Right lobe of liver (tissue), 6 donors: ENCODE measurements at places on chromosomes 5 and 9. TPM values are rescaled to one million over a fixed set of nuclear protein-coding genes. Genes with fewer than 3 reads are reported as not detected.
A peak's percentile ranks its signal among the peaks of the same experiment; 100 is the strongest.

- no peak for DNase-seq
Observed at GRCh38 chr5:169527066-169527465, 56.5 kb upstream of the SPDL1 start.

DNA sequence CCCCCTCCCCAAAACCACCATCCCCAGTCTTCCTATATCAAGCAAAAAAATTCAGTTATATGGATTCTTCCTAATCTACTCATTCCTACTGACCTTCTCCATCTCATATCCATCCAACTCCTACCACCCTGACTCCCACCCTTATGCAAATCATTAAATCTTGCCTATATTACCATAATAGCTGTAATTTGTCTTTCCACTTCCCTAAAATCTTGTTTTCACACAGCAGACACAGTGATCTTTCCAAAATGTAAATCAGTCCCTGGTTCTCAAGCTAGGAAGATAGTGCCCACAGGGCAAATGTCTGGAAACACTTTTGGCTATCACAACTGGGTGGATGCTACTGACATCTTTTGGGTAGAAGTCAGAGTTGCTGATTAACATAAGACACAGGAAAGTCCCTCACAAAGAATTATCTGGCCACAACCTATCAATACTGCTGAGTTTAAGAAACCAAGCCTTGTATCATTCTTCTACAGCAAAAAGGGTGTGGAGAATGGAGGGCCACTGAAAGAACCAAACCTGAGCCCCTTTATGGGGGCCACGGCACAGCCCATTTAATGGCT is 1.4 kb downstream of the SRA1 start:
- DNase-seq: no peak

- DNase-seq: no peak
Observed at GRCh38 chr5:82931110-82931509, 146.1 kb downstream of the TMEM167A start.

GRCh38 chr5:122704247-122705036 is 70.4 kb upstream of the SNX2 start:
- no peak for DNase-seq

GRCh38 chr9:123081824-123082223 is 48.4 kb downstream of the GPR21 start:
- DNase-seq: no peak

Gene FAM151B
- total RNA-seq: 1.2 TPM

- no peak for DNase-seq
Observed at GRCh38 chr5:138789771-138790242, 36.6 kb downstream of the CTNNA1 start.

Gene MGAT1
- total RNA-seq: 136 TPM

DNA sequence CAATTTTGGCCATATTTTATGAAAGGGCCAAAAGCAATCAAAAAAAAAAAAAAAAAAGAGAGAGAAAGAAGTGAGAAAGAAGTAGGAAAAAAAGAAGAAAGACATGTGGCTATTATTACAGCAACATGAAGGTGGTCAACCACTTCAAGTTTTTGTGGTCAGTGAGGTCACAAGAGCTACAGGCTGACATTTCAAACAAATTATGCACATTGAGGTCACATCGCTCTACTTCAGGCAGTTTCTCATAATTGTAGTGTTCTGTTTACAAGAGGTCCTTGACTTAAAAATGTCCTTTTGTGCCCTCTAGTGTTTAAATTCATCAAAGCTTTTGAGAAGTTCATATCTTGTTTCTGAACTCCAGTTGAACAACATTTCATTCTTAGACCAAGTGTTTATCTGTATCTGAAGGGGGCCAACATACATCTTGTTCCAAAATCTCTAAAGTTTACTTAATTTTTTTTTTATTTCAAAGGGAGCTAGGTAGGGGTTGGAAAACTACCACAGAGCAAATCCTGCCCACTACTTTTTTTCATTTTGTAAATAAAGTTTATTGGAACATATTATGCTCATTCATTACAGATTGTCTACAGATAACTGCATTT is 513.1 kb downstream of the PDE4D start:
- no peak for DNase-seq

DNA sequence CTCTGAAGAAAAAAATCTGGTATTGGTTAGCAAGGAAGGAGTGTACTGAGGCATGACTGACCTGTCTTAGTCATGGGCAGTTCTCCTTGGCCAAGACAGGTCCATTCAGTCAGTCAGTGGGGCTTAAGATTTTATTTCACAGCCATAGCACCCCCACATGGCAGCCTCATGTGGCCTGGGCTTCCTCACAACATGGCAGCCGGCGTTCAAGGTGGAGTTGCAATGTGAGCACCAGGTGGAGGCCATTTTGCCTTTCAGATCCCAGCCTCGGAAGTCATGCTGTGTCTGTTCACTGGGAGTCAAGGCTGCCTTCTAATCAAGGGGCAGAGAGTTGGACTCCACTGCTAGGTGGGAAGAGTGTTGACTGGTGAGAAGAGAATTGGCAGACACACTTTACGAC is 10.3 kb upstream of the CARD19 start:
- DNase-seq: peak; percentile 7

GRCh38 chr5:109506556-109506955 is 96.8 kb upstream of the PJA2 start:
- DNase-seq: no peak

Gene SV2C
- total RNA-seq: not detected

Gene IER5L
- 2.7 TPM for total RNA-seq

DNA sequence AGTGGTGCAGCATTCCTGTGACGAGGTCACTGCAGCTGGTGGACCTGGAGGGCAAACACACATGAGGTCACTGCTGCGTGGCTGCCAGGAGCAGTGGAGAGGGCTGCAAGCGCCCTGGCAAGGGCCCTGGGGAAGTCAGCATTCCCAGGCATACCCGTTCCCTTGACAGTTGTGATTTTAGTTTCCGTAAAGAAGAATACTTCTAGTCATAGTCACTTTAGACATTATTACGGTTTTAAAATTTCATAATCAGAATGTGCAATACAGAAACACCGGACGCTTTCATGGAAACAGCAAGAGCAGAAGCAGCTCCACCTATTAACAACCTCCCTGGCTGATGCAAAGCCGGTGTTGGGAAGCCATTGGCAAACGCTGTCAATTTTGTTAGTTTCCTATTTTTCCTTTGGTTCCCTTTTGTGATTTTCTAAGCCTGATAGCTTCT is 129.8 kb downstream of the GADD45G start:
- peak; percentile 89 for DNase-seq

Gene INSL6
- not detected for total RNA-seq

Gene CDKN2B
- 2.8 TPM for total RNA-seq

Gene RAPGEF6
- 3.7 TPM for total RNA-seq

GRCh38 chr5:4366628-4367027 is 771.0 kb downstream of the IRX1 start:
- no peak for DNase-seq

Gene PCDHGA1
- 0.18 TPM for total RNA-seq

GRCh38 chr9:98708103-98708932 is 417 bp downstream of the GABBR2 start:
- DNase-seq: no peak

GRCh38 chr5:131210151-131210510 is 39.4 kb downstream of the LYRM7 start:
- no peak for DNase-seq

GRCh38 chr9:26650325-26650724 is 242.3 kb downstream of the CAAP1 start:
- no peak for DNase-seq

DNA sequence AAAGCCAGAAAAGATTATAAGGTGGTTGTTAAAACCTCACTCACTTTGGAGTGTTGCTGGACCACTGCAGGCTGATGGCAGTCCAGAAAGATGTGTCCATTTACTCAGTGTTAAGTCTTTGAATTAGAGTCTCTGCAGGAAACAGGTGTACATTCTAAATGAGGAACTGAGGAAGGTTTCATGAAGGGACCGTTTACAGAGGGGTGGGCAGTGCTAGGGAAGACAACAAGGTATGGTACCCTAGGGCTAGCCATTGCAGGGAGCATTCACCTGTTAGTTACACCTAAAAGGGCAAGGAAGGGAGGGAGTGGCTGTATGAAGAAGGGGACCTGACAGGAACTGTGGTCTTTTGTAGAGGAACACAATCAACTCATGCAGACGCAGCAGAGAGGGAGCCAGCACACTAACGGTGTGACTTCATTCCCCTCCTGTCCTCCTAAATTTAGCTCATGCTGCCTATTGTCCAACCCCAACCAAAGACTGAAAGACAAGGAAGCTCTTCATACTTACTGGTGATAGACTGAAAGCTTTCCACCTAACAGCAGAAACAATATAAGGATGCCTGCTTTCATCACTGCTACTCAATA is 32.2 kb upstream of the PAX5 start:
- DNase-seq: no peak

- no peak for DNase-seq
Observed at GRCh38 chr5:134590992-134591659, 41.5 kb downstream of the SAR1B start.

GRCh38 chr9:21995666-21996398 is 1.2 kb downstream of the CDKN2B-AS1 start:
- peak; percentile 65 for DNase-seq

- DNase-seq: no peak
Observed at GRCh38 chr9:87263291-87263690, 234.4 kb upstream of the DAPK1 start.

Gene ZNF474
- total RNA-seq: not detected

DNA sequence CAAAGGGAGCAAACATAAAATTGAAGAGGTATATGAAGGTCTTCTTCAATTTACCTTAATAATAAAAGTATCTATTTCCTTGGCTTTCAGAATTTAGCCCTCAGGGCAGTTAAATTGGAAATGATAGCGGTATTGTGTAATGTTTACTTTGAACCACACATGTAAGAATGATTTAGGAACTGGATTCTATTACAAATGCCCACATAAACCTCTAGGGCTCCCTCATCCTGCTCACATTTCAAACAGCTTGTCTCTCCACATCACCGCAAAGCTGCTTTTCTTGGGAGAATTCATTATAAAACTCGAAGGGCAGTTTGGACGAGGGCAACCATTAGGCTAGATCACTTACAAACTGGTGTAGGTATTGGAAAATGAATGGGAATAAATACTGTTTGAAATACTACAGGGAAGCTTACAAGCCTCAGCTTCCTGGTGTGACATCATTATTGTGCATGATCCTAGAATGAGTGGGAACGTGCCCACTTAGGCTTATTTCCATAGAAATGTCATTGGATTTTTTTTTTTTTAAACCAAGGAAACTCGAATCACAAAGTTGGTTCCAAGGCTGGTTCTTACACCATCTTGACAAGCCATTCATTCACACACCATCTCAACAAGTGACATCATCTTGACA is 47.3 kb downstream of the MTRR start:
- DNase-seq: no peak

Gene GPR150
- total RNA-seq: 0.11 TPM

DNA sequence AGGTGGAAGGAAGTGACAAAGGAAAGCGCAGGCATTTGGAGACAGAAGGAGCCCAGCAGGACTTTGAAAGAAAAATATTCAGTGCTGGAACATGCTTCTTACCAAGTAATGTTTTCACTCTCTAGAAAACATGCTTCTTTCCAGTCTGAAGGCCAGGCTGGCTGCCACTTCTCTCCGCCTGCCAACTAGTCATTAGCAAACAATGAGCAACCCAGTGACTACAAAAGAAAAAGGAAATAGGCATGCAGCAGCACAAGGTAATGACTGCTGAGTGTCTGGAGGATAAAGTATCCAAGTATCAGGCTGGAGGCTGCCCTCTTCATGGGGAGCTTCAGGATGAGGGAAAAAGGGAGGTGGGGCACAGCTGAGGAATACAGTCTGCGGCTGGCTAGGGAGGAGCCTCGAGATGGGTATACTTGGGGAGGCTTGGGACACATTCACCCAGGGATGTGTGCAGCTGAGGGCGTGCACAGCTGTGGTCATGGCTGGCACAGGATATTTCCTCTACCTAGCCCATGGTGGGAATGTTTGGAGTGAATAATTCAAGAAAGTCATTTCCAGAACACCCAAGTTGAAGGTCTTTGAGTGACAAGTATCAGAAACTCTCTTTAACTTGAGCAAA is 161.5 kb upstream of the KIF2A start:
- no peak for DNase-seq

- no peak for DNase-seq
Observed at GRCh38 chr9:93671020-93671338, 94.6 kb downstream of the PHF2 start.

DNA sequence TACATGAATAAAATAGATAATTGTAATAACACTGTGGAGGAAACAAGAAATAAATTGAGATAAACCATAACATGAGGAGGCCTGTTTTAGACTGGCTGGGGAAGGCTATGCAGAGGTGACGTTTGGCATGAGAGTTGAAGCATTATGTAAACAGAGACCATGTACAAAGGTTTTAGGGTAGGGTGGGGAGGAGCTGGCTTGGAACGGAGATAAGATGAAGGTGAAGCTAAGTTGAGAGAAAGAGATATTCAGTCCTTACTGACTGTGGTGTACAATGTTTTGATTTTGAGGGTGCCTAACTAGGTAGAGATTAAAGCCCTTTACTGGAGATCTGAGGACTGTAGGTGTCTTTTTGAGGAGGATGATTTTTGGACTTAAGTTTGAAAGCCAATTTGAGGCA is 17.8 kb downstream of the MAN2A1 start:
- no peak for DNase-seq

DNA sequence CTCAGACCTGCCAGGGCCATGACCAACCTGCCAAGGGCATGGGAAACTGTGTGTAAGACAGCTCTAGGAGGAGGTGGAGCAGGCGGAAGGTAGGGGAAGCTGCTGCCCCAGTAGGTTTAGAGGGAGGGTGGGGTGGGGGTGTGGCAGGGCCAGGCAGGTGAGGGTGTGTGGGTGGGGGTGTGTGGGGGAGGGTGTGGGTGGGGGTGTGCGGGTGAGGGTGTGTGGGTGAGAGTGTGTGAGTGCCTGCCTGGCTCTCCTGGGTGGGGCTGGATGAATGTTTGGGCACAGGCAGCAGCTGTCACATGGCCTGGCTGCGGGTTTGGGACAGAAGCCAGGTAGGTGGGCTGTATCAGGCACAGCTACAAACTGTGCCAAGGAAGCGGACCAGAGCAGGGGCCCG is 8.8 kb upstream of the N4BP3 start:
- no peak for DNase-seq

Gene GLDC
- 87.2 TPM for total RNA-seq

Gene KIF4B
- not detected for total RNA-seq

DNA sequence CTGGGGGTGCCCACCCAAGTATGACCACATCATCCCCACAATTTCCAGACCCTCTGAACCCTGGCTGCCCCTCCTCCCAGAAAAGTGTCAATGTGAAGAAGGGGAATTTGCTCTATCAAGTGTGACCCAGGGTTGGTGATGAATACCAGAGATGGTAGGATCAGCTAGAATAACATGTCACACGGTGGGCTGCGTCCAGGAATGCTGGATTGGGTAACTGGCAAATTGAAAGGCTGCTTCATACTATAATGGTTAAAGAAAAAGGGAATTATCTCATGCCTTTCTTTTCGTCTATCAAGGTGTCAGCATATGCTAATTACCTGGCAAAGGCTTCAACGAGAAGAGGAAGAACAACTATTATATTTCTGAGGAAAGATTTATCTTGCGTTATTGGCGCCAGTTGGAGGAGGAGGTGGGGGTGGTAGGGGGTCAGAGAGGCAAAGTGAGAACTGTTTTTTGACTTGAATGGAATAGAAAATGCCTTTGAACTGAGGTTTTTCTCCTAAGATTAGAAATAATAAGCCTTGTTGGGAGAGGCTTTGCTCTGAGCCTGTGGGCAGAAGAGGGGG is 27.8 kb upstream of the ARAP3 start:
- no peak for DNase-seq
